ENCODE measurements at places on chromosomes 7 and 10. TPM values are rescaled to one million over a fixed set of nuclear protein-coding genes. Genes with fewer than 3 reads are reported as not detected.

The NME8 gene
- total RNA-seq: not detected

The C10orf67 gene
- total RNA-seq: not detected

The WAC gene
- 32.8 TPM for total RNA-seq

The LRRC4 gene
- total RNA-seq: not detected

The METTL27 gene
- 1.1 TPM for total RNA-seq

The OPN4 gene
- total RNA-seq: not detected

The PRKG1 gene
- 76.2 TPM for total RNA-seq

The DNA2 gene
- total RNA-seq: 4.4 TPM

The AFAP1L2 gene
- 0.47 TPM for total RNA-seq

The TMEM176B gene
- 4.8 TPM for total RNA-seq

The HMX3 gene
- total RNA-seq: not detected

The FAM25C gene
- total RNA-seq: not detected

The BICC1 gene
- total RNA-seq: 102 TPM

The OR2AE1 gene
- not detected for total RNA-seq

The PRF1 gene
- total RNA-seq: not detected

The OR13A1 gene
- not detected for total RNA-seq

The PPP1R3C gene
- total RNA-seq: 36.7 TPM

The GALNT17 gene
- 0.35 TPM for total RNA-seq

The HELLS gene
- 10.1 TPM for total RNA-seq

The PHTF2 gene
- 5.9 TPM for total RNA-seq

The NPY4R gene
- total RNA-seq: 0.15 TPM

The FOXI2 gene
- not detected for total RNA-seq

The ZCWPW1 gene
- 0.94 TPM for total RNA-seq

All from smooth muscle cell of the coronary artery (primary cell).